ENCODE measurements at places on chromosomes 16 and 17. TPM values are rescaled to one million over a fixed set of nuclear protein-coding genes. Genes with fewer than 3 reads are reported as not detected.

Gene GSDMA
- 0.78 TPM for total RNA-seq

Gene TMC7
- not detected for total RNA-seq

Gene EXOC3L1
- not detected for total RNA-seq

Gene HOXB13
- total RNA-seq = not detected

Gene GTF3C1
- total RNA-seq = 48.9 TPM

Gene NUBP2
- 40.8 TPM for total RNA-seq

Gene NPIPA3
- not detected for total RNA-seq

Gene KRT39
- not detected for total RNA-seq

Gene TBC1D3C
- total RNA-seq = not detected

Gene PIGL
- 30.5 TPM for total RNA-seq

Gene ABHD15
- 18.5 TPM for total RNA-seq

Gene SP6
- 0.15 TPM for total RNA-seq

Gene HEATR9
- 2.3 TPM for total RNA-seq

Gene CLDN7
- 0.80 TPM for total RNA-seq

Gene CSH1
- not detected for total RNA-seq

Gene ATP2A1
- total RNA-seq = 1.6 TPM

Gene CNGB1
- not detected for total RNA-seq

Gene CMTM2
- total RNA-seq = 0.83 TPM

Gene FOXJ1
- 0.13 TPM for total RNA-seq

Gene KCNAB3
- 8.4 TPM for total RNA-seq

Gene IGSF6
- total RNA-seq = 0.15 TPM

Gene LUC7L3
- total RNA-seq = 133 TPM

Gene AKAP10
- total RNA-seq = 43.0 TPM

Gene HOXB4
- total RNA-seq = 6.2 TPM

Gene KRT24
- total RNA-seq = not detected

Gene TMEM92
- total RNA-seq = not detected

Gene LPO
- not detected for total RNA-seq

Gene TSNAXIP1
- total RNA-seq = 0.25 TPM

Gene MEIOB
- 0.18 TPM for total RNA-seq

Gene SKA2
- total RNA-seq = 101 TPM

Gene AKAP1
- 19.9 TPM for total RNA-seq

Gene KRTAP17-1
- not detected for total RNA-seq

All from activated CD4-positive, alpha-beta memory T cell treated with anti-CD3 and anti-CD28 coated beads, Interleukin-2, amount 10 ng/mL, durations not matched to agents 7 days and 5 days (primary cell).